ENCODE measurements at places on chromosomes 13 and 19. TPM values are rescaled to one million over a fixed set of nuclear protein-coding genes. Genes with fewer than 3 reads are reported as not detected.

The SGCG gene
- not detected for total RNA-seq

The LHB gene
- not detected for total RNA-seq

The GAS6 gene
- total RNA-seq, result 0.52 TPM

The PDX1 gene
- total RNA-seq, result not detected

The OR7A5 gene
- not detected for total RNA-seq

The PSG2 gene
- not detected for total RNA-seq

The ERFL gene
- total RNA-seq, result 7.7 TPM

The MBD3L3 gene
- total RNA-seq, result not detected

The SKA3 gene
- 0.30 TPM for total RNA-seq

The CYP4F3 gene
- total RNA-seq, result not detected

The IL17D gene
- total RNA-seq, result not detected

DNA sequence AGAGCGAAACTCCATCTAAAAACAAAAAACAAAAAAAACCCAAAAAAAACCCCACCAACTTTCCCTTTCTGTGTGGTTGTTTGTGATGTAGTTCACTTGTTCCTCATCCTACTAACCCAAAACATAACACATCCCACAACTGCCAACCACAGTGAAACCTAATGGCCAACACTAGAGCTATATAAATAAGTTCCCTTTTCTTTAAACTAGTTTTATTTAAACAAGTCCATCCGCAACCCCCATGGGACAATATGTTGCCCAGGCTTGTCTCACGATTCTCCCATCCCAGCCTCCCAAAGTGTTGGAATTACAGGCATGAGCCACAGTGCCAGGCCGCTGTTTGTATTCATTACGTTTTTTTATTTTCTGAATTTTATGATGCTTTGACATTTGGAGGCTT, 71.2 kb upstream of the ADGRE5 start:
- DNase-seq, result peak; percentile 25

GRCh38 chr13:31051999-31052398, 109.7 kb downstream of the HSPH1 start:
- DNase-seq, result no peak

DNA sequence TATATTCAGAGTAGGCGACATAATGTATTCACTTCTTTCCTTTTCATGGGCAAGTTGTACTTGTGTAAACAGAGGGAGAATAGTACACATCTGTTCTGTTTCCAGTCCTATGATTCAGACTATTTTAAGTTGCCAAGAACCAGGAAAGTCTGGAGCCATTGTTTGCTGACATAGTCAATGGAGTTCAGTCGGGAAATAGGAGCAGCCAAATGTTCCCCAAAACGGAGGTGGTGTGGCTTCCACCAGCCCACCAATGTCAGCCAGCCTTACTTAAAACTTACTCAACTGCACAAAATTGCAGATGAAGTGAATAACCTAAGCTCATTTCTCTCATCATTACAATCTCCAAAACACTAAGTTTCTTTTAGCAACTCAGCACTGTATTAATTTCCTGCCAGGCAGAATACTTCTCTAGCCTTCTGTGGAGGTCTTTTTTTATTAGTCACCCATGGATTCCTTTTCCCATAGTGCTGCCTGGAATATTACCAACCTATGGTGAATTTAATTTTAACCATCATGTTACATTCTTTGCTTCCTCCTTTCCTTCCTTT, 22.3 kb upstream of the CSNK1A1L start:
- DNase-seq, result no peak

GRCh38 chr19:2774953-2775555, 8.0 kb downstream of the SGTA start:
- DNase-seq, result no peak

DNA sequence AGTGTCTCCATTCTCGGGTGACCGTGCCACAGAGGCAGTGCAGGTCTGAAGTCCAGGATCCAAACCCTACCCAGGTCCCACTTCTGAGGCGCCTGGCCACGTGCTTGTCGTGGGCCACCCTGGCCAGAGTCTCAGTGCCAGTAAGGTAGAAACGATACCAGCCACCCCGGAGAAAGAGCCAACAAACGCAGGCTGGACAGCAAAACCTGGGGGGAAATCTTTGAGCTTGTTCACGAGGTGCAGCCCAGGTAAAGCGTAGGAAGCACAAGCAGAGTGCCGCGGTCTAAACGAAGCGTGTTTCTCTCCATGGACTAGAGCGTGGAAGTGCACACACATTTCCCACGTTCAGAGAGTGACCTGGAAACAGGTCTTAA, 95.6 kb downstream of the ATP11A start:
- no peak for DNase-seq

DNA sequence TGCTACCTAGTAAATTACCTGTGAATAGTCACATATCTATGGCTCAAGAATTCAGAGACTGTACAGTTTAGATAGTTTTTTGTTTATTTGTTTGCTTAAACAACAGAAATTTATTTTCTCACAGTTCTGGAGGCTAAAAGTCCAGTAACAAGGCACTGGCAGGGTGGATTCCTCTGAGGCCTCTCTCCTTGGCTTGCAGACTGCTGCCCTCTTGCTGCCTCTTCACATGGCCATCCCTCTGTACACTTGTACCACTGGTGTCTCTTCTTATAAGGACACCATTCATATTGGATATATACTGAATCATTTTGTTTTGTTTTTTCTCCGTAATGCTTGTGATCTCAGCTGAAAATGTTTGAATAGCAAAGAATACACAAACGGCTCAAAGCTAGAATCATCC, 56.4 kb upstream of the MIR17HG start:
- no peak for DNase-seq

DNA sequence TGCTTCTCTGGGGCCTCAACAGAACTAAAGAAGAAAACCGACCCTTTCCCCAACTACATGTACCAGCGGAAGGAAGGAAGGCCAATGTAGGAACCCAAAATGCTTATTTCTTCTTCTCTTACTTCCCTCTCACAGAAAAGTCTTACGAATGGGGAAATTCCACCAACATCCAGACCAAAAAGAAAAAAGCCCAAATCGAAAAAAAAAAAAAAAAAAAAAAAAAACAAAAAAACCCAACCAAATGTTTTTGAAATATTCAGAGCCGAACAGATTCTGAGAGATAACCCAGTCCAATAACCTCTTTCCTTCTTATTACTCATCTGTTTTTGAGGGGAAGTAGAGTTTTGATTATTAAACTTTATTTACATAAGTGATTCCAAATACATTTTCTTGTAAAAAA, 3.9 kb downstream of the PPM1N start:
- no peak for DNase-seq

GRCh38 chr19:55387736-55388497, 2.2 kb downstream of the RPL28 start:
- DNase-seq, result no peak

DNA sequence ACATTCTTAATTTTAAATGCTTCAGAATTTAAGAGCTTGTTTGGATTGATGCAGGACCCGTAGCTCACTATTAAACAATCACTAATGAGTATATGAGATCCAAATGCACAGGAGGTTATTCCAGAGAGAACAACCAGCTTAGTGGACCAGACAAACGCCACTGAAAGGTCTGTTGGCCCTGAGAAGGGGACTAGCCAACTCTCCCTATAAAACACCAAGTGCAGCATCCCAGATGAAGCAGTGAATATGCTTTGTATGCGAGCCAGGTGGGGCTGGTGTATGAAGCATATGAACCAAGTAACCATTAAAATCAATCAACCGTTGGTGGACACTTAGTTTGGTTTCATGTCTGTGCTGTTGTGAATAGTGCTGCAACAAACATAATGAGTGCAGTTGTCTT, 9.8 kb upstream of the LILRB1 start:
- DNase-seq, result no peak

GRCh38 chr19:55094456-55095259, 19.0 kb downstream of the EPS8L1 start:
- DNase-seq, result no peak

DNA sequence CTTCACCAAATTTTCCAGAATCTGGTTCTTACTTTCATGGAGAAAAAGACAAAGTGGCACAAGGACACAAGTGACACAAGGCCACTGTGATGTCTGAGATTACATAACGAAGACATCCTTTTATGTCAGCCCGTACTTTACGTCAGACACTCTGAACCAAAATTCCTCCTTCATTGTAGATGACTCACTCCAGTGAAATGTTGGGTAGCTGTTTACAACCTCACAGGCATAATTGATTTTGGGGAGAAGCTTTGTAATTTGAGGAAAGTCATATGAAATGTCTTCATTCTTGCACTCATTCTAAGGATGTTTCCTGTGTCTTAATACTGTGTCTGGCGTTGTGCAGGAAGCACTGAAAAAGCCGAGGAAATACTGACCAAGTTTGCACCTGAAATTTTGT, 20.0 kb upstream of the LGALS14 start:
- no peak for DNase-seq

GRCh38 chr19:532561-533363, 1.2 kb downstream of the CDC34 start:
- no peak for DNase-seq

DNA sequence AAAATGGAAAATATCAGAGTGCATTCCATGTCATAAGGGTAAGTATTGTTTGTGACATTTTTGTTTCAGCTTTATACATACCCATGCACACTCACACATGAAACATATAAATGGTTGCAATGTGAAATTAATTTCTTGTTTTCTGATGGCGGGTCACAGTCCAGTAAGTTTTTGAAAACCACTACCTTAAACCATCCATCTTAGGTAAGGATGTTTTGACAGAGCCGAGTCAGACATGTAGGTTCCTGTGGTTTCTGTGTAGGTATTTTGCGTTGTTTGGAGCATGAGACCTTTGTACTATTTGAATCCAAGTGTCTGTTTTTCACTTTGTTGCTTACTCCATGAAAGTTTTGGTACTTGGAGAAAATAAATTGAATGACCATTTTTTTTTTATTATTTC, 121.7 kb downstream of the B3GLCT start:
- DNase-seq, result no peak

GRCh38 chr13:108932196-108932595, 302.8 kb downstream of the MYO16 start:
- DNase-seq, result no peak

- DNase-seq, result no peak
These were observed 47.4 kb upstream of the TUBGCP3 start for GRCh38 chr13:112635323-112635722.

DNA sequence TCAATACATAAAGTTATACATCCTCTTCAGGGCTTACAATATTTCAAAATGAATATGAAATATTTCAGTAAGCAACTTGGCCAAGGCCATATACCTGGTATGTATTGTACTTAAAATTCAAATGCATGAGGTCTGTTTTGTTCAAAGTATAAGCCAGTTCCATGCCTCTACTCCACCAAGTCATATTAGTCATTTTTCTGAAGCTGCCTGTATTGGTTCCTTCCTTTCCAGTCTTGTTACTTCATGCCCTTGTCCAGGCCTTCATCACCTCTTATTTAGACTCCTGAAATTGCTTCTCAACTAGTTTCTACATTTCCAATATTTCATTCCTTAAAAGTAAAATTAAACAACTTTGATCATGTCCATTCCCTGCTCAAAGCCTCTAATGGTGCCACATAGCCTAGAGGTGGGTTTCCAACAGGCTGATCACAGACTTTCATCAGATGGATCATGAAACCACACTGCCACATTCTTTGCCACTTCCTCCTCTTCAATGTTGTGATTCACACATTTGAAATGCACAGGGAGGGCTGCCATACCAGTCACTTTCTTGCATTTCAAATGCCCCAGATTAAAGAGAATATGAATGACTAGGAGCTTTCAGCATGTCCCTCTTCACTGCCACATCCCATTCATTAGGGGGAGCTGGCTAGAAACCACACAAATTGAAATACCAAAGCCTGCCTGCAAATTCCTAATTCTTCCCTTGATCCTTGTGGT, 424.1 kb upstream of the DACH1 start:
- no peak for DNase-seq

- no peak for DNase-seq
These were observed 34.4 kb downstream of the MAP4K1 start for GRCh38 chr19:38583219-38583984.

DNA sequence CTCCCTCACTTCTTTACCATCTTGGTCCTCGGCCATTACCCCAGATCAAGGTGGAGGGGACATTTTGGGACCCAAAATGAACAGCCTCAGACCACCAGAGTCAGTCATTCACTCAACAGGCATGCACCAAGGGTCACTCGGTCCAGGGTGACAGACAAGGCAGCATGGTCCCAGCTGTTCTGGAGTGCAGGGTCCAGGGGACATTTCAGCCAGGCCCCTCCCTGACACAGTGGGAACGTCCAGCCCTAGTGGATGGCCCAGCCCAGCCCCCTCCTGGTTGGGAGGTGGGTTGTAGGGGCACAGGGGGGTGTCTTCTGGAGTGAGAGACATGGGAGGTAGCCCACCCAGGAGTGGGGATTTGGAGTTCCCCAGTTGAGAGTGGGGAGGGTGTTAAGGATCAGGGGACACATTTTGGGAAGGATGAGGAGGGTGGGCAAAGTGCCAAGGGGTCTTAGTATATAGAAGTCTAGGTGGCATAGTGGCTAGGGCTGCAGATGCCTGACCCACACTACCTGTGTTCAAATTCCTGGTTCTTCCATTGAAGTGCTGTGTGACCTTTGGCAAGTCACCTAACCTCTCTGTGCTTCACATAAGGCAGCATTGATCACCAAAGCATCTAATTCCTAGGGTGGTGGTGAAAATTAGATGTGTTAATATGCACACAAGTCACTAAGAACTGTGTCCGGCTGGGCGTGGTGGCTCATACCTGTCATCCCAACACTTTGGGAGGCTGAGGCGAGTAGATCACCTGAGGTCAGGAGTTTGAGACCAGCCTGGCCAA, 2.5 kb upstream of the FCER2 start:
- DNase-seq, result no peak

- DNase-seq, result no peak
These were observed 11.8 kb downstream of the CHAF1A start for GRCh38 chr19:4414144-4414799.

Data from CD4-positive, alpha-beta T cell (primary cell).